Right ventricle myocardium inferior (tissue), 1 donor: ENCODE measurements at places on chromosomes 1 and 21. TPM values are rescaled to one million over a fixed set of nuclear protein-coding genes. Genes with fewer than 3 reads are reported as not detected.

DNA sequence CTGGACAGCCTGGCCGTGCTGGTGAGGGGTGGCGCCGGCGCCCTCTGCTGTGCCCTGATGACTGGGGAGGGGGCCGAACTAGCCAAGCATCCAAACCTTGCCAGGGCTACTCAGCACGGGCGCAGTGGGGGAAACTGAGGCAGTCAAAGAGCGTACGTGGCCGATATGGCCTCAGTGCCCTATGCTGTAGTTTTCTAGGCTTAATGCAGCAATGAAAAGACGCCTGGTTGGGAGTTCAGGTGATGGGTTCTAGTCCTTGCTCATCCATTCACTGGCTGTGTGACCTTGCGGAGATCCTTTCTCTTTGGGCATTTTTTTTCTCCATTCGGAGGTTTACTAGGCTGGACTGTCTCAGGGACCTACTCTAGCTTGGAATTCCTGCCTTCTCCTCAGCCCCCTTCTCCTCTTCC, 822 bp downstream of the MTX1 start:
- no peak for DNase-seq

GRCh38 chr1:230375147-230375546, 51.0 kb downstream of the PGBD5 start:
- no peak for DNase-seq

DNA sequence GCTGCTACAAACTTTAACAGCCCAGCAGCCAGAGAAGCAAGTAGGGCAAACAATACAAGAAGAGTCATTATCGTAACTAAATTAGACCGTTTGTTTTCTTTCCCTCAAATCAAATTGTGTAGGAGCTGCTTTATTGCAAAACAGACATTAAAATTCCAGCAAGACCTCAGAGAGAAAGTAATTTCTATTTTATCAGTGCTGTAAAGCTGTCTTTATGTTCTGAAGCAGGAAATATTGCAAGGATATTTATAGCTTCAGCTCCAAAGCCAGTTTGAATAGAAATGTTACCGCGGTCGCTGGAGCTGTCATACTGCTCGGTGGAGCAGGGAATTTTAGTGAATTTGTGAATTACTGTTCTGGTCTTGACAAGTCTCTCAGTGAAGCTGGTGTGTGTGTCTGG, 503.8 kb upstream of the PLXNA2 start:
- DNase-seq = no peak

DNA sequence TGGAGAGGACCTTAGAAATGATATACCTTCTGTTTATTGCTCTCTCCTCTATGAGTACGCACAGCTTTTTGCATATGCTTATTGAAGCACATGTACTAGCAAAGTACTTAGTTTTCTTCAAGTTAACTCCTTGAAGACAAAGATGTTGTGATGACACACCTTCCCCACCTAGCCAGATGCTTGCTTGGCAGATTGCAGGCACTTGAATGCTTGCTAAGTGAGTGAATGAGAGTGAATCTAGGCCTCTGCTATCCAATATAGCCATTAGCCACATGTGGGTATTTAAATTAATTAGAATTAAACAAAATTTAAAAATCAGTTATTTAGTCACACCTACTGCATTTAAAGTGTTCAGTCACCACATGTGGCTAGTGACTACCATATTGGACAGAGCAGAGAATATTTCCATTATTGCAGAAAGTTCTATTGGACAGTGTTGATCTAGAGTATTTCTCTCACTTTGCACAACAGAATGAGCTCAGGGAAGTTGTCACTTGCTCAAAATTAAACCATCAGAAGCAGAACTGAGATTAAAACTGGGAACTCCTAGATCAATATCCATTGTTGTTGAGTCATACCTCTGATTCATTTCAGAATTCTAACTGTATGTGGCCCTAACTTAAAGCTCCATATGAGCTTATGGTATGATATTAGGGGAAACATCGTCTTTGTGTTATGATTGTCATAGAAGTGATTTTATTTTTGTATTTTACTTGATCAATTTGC, 8.6 kb upstream of the EEIG2 start:
- DNase-seq = no peak

DNA sequence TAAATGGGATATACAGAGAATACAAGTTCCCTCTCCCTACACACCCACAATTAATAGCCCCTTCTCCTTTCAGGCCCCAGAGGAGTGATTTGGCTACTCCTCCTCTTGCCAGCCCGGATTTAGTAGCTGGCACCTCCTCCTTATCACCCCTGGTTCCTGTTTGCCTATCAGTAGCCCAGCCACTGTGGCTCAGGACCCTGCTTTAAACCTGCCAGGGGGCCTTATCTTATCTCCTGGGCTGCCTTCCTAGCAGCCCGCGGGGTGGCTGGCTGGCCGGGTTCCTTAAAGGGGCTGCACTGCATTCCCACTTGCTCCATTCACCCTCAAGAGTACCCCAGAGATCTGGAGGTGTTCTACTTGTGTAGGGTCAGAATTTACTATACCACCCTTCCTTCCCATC, 70.4 kb downstream of the PLEKHA6 start:
- DNase-seq = no peak

SPRR2A gene
- not detected for total RNA-seq

- DNase-seq = peak; percentile 95
These were observed 14.3 kb downstream of the NADK start for GRCh38 chr1:1763657-1764621.

GRCh38 chr1:87318056-87318650, 10.5 kb upstream of the LMO4 start:
- no peak for DNase-seq

GRCh38 chr21:44910229-44911067, 10.3 kb downstream of the ITGB2 start:
- DNase-seq = no peak

GRCh38 chr1:184437291-184437690, 50.5 kb downstream of the C1orf21 start:
- no peak for DNase-seq

- DNase-seq = no peak
These were observed 37.6 kb downstream of the MCOLN2 start for GRCh38 chr1:84959294-84959693.

CRYAA gene
- total RNA-seq = not detected

- DNase-seq = peak; percentile 77
These were observed 1.2 kb downstream of the LBR start for GRCh38 chr1:225426395-225427234.

PLEKHN1 gene
- not detected for total RNA-seq

- DNase-seq = no peak
These were observed 23.3 kb downstream of the H3-3A start for GRCh38 chr1:226085675-226086285.

GLIS1 gene
- not detected for total RNA-seq

GRCh38 chr1:198363625-198364151, 176.8 kb downstream of the ATP6V1G3 start:
- DNase-seq = no peak

DNA sequence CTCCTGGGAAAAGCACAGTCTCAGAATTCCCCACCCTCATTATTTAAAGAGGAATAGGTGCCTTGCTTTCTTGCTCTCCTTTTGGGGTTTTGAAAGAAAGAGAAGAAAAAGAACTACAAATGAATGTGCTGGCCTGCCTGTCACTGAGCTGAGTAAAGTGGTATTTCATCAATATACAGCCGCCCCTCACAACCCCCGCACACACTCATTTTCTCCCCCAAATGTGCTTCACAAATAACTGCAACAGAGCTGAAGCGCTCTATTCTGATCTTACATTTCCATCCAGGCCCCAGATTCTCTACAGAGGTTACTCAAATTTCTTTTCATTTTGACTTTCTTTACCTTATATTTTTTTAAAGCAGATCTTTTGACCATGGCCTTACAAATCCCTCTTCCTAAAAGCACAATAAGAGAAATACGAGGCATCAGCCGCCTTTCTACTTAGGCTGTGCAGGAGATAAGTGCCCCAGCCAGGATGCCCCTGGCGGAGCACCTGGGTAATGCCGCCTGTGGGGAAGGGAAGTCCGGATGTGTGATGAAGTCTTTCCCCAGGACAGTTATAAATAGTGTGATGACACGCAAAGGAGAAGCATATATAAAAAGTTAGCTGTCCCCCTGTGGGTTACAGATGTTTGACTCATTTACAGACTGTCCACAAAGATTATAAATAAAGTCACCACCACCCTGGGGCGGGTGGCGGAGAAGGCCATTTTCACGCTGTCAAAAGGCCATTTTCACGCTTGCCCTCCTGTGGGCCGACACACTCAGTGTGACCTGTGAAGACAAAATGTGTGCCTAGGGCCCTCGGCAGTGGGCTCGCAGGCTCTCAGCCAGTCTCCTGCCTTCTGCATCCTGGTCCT, 6.5 kb downstream of the KCNN3 start:
- peak; percentile 32 for DNase-seq

DNA sequence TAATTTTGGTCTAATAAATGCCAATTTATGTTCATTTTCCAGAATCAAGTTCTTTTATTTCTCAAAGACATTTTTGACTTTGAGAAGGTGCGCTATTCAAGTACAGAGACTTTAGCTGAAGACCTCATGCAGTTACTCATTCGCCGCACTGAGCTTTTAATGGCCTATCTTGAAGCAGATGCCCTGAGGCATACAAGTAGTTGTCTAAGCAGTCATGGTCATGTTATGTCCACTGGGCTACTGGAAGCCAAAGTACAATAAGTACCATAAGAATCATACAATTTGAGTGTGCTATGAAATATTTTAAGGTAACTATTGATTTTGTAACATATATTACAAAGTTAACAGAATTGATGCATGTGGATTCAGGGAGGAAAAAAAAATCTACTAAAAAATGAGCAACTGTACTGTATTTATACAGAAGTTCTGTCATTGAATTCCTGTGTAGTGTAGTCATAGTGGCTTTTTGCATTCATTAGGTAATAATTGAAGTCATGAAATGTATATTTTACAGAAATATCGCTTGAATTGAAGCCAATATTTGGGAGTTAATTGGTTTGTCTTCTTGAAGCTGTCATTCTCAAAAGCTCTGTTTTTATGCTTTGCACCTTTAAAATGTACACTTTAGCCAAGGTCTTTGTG, 13.5 kb upstream of the NEXN start:
- DNase-seq = no peak

TCHHL1 gene
- total RNA-seq = not detected

PLEKHA6 gene
- 18.7 TPM for total RNA-seq

- DNase-seq = no peak
These were observed 36.2 kb upstream of the DUSP10 start for GRCh38 chr1:221778125-221778524.

PGBD2 gene
- total RNA-seq = 2.9 TPM

GRCh38 chr21:30102871-30103270, 63.7 kb downstream of the CLDN17 start:
- DNase-seq = no peak

GRCh38 chr1:204259782-204260181, 46.0 kb upstream of the GOLT1A start:
- DNase-seq = no peak

GRCh38 chr1:43600033-43601020, 49.6 kb upstream of the KDM4A start:
- no peak for DNase-seq

DNA sequence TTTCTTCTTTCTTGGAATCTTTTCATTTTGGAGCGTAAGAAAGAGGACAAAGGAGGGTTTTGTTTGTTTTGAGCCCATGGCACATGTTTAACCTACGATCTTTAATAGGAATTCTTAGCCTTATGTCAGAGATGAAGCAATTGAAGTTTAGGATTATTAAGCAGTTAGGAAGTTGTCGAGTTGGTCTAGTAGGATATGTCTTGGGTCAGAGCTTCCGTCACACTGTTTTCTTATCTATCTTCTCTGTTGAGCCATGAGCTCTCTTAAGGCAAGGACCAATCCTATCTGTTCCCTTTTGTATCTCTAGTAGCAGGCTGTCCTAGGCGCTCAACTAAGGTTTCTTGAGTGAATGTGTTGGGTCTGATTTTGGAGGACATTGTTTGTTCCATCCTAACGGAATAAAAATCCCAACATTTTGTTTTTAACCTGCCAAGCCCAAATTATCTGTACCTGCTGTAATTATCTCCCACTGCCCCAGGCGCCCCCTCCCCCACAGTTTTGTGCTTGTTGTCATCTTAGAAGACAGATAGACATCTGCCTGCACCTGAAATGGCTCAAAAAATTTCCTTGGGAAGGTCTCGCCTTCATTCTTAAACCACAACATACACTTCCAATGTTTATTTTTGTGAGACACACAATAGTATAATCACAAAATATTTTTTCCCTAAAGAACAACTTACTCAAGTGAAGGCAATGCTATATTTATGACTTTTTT, 95.3 kb upstream of the GADD45A start:
- DNase-seq = no peak

- DNase-seq = no peak
These were observed 221.4 kb downstream of the BACH1 start for GRCh38 chr21:29520171-29520570.

GRCh38 chr1:93816970-93817678, 61.9 kb downstream of the DNTTIP2 start:
- DNase-seq = no peak

DNA sequence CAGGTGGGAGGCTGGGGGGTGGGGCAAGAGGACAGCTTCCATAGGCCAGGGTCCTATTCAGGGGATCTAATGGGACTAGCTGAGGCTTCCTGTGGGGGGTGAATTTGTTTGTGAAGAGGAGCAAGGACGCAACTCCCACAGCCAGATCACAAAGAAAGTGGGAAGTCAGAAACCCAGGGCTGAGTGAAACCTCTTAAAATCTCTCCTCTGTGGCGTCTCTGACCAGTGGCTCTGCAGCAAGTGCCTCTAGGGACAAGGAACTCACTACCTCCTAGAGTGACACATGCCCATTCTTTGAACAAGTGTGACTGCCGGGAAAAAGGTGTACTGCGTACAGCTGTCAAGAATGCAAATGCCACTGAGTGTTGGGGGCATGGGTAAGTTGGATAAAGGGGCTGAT, 187.9 kb downstream of the HIVEP3 start:
- no peak for DNase-seq

GRCh38 chr1:158025576-158026230, 32.3 kb downstream of the KIRREL1 start:
- no peak for DNase-seq

GRCh38 chr1:60225486-60225885, 151.9 kb upstream of the C1orf87 start:
- DNase-seq = no peak

DNA sequence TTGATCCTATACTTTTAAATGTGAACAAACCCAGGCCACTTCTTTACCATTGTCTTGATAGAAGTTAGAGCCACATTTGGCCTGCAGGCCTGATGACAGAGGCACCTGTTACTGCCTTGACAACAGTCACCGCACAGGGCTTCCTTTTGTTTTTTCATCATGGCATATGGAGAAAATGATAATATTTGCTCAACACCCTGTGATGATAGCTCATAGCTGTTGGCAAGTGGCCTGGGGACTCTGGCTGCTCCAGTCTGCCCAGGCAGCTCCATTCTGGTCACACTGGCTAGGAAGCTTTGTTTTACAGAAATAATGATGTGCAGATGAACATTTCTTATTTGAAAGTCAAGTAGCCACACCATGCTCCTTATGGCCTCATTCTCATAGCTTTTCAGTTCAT, 89.6 kb upstream of the GPR88 start:
- no peak for DNase-seq

- no peak for DNase-seq
These were observed 69.8 kb downstream of the PBX1 start for GRCh38 chr1:164628772-164629171.

DNA sequence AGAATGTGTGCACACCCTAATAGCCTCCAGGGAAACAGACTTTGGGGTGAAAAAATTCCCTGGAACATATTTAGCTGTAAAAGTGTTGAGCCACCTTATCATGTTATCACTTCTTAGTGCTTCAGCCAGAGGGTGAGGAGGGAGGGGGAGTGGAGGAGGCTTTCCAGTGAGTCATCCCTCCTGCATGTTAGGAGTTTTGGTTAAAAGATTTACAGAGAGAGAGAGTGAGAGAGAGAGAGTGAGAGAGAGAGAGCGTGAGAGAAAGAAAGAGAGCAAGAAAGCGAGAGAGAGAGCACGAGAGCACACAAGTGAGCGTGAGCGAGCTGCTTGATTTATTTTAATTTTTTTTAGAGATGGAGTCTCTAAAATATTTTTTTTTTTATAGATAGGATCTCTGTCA, 13.5 kb upstream of the CACNA1E start:
- DNase-seq = no peak

LCE3D gene
- not detected for total RNA-seq
